ENCODE measurements at places on chromosomes 6 and 20. TPM values are rescaled to one million over a fixed set of nuclear protein-coding genes. Genes with fewer than 3 reads are reported as not detected.

TFAP2A gene
- 0.35 TPM for total RNA-seq

CALHM4 gene
- not detected for total RNA-seq

DNA sequence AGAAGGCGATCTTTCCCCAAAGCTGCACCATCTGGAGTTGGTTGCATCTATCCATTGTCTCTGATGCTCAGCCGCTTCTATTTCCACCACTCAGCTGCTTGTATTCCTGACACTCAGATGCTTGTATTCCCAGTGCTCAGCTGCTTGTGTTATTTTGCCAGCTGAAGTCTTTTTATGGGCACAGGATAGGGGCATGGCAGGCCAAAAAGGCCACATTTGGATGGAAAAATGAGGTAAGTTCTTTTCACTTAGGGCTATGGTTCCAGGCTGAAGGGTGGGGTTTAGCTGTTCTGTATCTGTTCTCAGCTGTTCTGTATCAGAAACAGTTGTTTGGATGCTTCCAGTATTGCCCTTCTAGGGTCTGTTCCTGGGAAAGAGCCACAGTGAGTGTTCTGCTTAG is 944.9 kb downstream of the QKI start:
- no peak for DNase-seq

GRCh38 chr20:57570145-57570850 is 9.4 kb downstream of the PCK1 start:
- DNase-seq = no peak

DNA sequence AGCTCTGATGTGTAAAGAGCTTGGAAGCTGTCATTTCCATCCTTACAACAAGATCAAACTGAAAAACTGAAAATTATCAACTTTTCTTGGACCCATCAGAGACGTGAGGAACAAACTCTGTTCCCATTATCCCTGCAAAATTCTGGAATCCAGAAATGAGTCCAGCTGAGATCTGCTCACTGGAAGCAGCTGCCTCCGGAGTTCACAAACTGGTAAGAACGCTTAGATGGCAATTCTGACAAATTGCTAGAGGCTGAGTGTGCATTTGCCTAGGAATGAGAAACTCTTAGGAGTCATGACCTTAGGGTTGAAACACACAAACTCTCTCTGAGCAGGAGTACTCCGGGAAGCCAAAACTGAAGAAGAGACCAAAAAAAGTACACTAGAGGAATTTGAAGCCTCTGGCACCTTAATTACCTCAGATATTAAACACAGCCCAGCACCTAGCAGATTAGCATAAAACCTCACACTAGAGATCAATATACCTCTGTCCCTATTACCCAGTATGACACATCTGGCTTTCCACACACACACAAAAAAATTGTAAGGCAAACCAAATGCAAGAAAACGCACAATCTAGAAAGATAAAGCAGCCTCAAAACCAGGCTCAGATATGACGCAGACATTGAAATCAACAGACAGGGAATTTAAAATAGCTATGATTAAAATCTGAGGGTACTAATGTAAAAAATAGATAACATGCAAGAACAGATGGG is 233.5 kb upstream of the SGK1 start:
- no peak for DNase-seq

GRCh38 chr6:158571826-158572652 is 12.1 kb downstream of the TMEM181 start:
- no peak for DNase-seq

PPIL1 gene
- total RNA-seq = 43.0 TPM

DNA sequence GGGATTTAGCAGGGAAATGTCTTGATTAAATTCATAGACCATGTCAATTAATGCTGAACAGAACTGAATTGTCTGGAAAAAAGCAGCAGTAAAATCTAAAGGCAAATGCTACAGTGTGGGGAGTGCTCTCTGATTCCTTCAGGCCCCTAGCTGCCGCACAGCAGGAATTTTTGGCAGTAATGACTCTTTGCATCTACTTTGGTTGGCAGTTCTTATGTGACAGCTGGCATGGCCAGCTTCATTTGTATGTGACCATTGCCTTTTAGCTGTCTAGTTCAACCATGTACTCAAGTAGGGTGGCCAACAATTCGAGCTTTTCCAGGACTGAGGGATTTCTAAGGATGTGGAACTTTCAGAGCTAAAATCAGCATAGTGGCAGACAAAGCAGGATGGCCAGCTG is 499.1 kb upstream of the MAN1A1 start:
- no peak for DNase-seq

EFCAB8 gene
- total RNA-seq = 2.7 TPM

SLC24A3 gene
- 0.07 TPM for total RNA-seq

- DNase-seq = no peak
Measured at GRCh38 chr6:79796197-79796596, 151.2 kb downstream of the ELOVL4 start.

Measured in activated T-cell treated with anti-CD3 and anti-CD28 coated beads, Interleukin-2, amount 50 U/mL, for 72 hours (primary cell).